Bronchial smooth muscle cell (primary cell): ENCODE measurements at places on chromosomes 3 and 15. TPM values are rescaled to one million over a fixed set of nuclear protein-coding genes. Genes with fewer than 3 reads are reported as not detected.

The THRB gene
- 0.09 and 0.79 TPM in 2 replicates for total RNA-seq

The CMTM8 gene
- 0.09 and 0.32 TPM in 2 replicates for total RNA-seq

The CKMT1A gene
- 0.16 and 0.26 TPM in 2 replicates for total RNA-seq

The SLC12A1 gene
- total RNA-seq: under 0.01 TPM in 1 of 2 replicates, not detected in the other

The ABHD14A gene
- total RNA-seq: 9.3 and 11.0 TPM in 2 replicates

The CCR9 gene
- not detected in 2 replicates for total RNA-seq

The LRRC3B gene
- not detected in 2 replicates for total RNA-seq

The TMIE gene
- not detected in 2 replicates for total RNA-seq

The PLAAT1 gene
- not detected in 2 replicates for total RNA-seq

The IL17RE gene
- 0.52 and 0.63 TPM in 2 replicates for total RNA-seq

The NR1I2 gene
- total RNA-seq: under 0.01 TPM in 1 of 2 replicates, not detected in the other

The MORC1 gene
- not detected in 2 replicates for total RNA-seq

The UROC1 gene
- total RNA-seq: not detected in 2 replicates

The SAXO2 gene
- 0.17 and 0.32 TPM in 2 replicates for total RNA-seq

The RYR3 gene
- under 0.01 TPM in 2 replicates for total RNA-seq

The DOCK3 gene
- total RNA-seq: 0.09 and 0.16 TPM in 2 replicates

The SLC51A gene
- total RNA-seq: not detected in 2 replicates

The KLF13 gene
- total RNA-seq: 16.1 and 19.6 TPM in 2 replicates

The IGSF10 gene
- 0.94 and 2.0 TPM in 2 replicates for total RNA-seq

The CTXN2 gene
- total RNA-seq: not detected in 2 replicates

The DTWD1 gene
- 31.9 and 41.8 TPM in 2 replicates for total RNA-seq

The GOLGA8R gene
- 2.7 TPM in 2 replicates for total RNA-seq

The GOLGA8K gene
- 0.16 and 0.17 TPM in 2 replicates for total RNA-seq

The ACKR4 gene
- total RNA-seq: 4.3 and 4.7 TPM in 2 replicates

The THSD4 gene
- total RNA-seq: 13.9 and 18.8 TPM in 2 replicates

The SLC9A9 gene
- total RNA-seq: 37.0 and 65.9 TPM in 2 replicates

The STAB1 gene
- under 0.01 and 0.32 TPM in 2 replicates for total RNA-seq
